ENCODE measurements at places on chromosomes 3 and 15.

- peak; percentile 78 for DNase-seq
Observed at GRCh38 chr15:62254137-62254934, 89.3 kb upstream of the C2CD4B start.

- DNase-seq = no peak
Observed at GRCh38 chr3:14458434-14459275, 56.2 kb downstream of the SLC6A6 start.

DNA sequence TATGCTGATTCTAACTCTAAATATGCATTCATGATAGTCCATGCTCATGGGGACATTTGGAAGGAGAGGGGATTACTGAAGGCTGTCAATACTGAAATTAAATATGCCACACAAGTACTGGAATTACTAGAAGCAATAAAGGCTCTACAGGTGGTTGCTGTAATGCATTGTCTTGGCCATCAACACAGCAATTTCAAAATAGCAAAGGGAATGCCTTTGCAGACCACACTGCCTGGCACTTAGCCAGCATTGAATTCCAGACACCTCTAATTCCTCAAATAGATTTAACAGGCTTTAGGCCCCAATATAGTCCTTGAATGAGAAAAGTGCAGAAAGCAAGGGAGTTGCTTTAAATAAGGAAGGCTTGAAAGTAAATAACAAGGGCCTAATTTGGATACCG is 115.8 kb upstream of the PLCL2 start:
- DNase-seq = no peak

- DNase-seq = no peak
Observed at GRCh38 chr3:147651107-147651778, 242.1 kb downstream of the ZIC1 start.

GRCh38 chr3:107416886-107417285 is 39.6 kb downstream of the CCDC54 start:
- no peak for DNase-seq

- no peak for DNase-seq
Observed at GRCh38 chr15:57640930-57641682, 49.4 kb downstream of the MYZAP start.

GRCh38 chr15:36059596-36059995 is 513.6 kb upstream of the DPH6 start:
- no peak for DNase-seq

GRCh38 chr15:80118956-80119355 is 33.8 kb upstream of the FAH start:
- no peak for DNase-seq

DNA sequence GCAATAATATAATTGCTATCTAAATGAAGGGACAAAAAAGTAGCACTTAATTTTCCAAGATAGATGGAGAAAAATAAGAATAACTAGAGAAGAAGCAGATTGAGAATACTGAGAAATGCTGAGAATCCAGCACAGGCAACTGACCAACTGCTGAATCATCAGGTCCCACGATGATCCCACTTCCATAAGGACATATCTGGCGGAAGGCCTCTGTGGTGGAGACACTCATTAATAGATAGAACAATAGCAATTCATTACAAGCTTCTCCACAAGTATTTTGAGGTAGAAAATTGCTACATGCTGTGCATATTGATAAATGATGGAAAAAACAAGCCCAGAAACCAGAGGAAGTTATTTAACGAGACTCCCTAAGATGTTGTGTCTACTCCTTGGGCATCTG is 105.9 kb downstream of the DUT start:
- DNase-seq = no peak

GRCh38 chr3:54003136-54003535 is 111.5 kb upstream of the SELENOK start:
- DNase-seq = no peak

DNA sequence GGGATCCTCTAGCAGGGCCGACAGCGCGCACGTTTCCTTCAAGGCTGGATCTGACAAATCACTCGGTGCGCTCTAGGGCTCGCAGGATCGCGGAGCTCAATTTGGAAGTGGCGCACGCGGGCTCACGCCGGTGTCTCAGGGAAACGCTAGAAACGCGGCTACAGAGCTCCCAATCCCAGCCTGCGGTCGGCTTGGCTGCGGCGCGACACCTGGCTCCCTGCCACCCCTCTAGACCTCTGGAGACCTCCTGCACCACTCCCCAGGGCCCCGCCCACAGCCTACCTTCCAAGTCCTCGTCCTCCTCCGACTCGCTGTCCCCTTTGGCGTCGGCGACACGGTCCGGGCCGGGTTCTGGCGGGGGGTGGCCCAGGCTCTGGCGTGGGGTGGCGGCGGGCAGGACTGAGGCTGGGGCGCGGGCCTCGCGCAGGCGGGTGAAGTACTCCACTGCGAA is 596 bp downstream of the PRKAR2A start:
- DNase-seq = peak; percentile 65

DNA sequence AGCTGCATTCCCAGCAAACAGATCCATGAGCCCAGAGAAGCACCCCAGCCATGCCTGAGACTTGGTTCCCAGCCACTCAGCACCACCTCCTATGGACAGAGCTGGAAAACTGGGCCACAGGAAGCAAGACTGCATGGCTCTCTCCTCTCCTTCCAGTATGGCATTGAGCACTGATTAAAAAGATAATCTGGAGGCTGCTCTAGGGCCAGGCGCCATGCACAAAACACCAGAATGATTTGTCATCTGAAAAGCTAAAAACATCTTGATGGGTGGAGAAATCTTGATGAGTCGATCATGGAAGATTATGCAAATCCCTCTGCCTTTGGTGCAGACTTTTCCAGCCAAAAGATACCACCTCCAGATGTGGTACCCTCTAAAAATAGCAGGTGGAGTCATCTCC is 62.7 kb upstream of the MRPS22 start:
- DNase-seq = no peak

Measured in activated naive CD8-positive, alpha-beta T cell treated with anti-CD3 and anti-CD28 coated beads, Interleukin-2, amount 10 ng/mL, durations not matched to agents 7 days and 5 days (primary cell).